ENCODE measurements at places on chromosomes 7 and 10.

- no peak for DNase-seq
Observed at GRCh38 chr7:92613214-92613613, 23.0 kb upstream of the FAM133B start.

DNA sequence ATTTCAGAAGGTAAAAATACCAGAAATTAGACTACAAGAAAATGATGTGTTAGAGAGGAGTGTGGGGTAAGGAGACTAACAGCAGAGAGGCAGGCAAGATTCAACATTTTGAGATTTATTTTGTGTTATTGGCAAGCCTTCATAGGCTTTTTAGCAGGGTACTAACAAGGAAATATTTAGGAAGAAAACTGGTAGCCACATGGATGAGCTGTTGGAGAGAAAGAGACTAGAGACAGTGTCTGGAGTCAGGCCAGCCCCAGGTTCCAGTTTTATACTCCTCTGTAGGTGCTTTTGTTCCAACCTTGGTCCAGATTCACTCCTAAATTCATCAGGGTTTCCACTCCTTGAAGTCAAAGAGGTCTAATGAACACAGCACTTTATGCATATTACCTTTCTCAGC is 41.1 kb downstream of the GPRIN2 start:
- no peak for DNase-seq

- no peak for DNase-seq
Observed at GRCh38 chr10:127338399-127339110, 142.2 kb upstream of the INSYN2A start.

GRCh38 chr7:26376175-26376917 is 84.7 kb downstream of the SNX10 start:
- no peak for DNase-seq

GRCh38 chr10:77614778-77615625 is 22.6 kb downstream of the KCNMA1 start:
- no peak for DNase-seq

- DNase-seq = no peak
Observed at GRCh38 chr7:107133396-107133795, 35.4 kb upstream of the HBP1 start.

DNA sequence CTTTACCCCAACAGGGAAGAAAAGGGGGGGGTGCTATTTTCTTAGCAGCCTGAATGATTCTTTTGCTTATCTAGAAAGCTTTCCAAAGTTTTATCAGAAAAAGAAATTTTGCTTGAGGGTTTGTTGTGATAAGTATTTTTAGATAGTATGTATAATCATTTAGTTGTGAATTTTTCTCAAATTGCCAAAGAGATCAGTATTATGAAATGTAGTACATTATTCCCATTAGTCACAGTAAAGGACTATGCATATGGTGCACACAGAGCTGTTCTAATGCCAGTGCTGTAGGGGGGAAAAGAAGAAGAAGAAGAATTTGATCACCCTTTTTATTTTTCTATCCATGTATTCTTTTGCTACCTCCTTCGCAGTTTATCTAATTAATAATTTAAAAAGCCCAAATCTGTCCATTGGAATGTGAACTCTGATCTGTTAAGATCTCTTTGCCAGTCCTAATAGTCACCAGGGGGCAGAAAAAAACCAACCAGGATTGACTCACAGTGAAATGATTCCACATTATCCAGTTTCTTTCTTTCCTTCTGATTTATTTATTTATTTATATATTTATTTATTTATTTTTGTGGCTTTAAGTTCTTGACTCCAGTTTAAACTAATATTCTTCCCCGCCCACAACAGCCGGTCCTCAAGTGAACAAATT is 4.7 kb downstream of the RBM20 start:
- no peak for DNase-seq

- DNase-seq = peak; percentile 52
Observed at GRCh38 chr7:44184206-44184872, 4.9 kb downstream of the GCK start.

DNA sequence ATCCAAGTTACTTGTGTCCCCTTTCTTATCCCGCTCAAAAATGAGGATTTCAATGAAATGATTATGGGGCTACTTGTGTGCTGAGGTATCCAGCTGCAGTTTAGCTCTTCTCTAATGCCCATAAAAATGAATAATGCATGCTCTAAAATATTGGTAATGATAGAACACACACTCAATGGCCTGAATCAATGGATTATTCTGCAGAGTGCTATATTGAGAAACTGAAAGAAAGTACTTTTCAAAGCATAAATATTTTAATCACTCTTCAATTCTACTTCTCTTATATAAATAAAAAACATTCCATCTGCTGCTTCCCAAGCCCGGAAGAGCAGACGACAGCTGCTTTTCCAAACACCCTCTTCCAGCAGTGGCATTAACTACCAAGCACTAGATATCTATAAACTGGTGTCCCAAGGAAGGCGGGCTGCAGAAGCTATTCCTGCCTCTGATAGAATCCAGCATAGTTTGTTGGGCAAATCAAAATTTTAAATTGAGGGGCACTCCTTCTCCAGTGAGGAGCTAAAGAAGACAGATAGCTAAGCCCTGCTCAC is 284.9 kb upstream of the AOAH start:
- no peak for DNase-seq

GRCh38 chr7:25854059-25854458 is 297.9 kb upstream of the NFE2L3 start:
- no peak for DNase-seq
